GM10248 (cell line): ENCODE measurements at places on chromosomes 4 and X.

DNA sequence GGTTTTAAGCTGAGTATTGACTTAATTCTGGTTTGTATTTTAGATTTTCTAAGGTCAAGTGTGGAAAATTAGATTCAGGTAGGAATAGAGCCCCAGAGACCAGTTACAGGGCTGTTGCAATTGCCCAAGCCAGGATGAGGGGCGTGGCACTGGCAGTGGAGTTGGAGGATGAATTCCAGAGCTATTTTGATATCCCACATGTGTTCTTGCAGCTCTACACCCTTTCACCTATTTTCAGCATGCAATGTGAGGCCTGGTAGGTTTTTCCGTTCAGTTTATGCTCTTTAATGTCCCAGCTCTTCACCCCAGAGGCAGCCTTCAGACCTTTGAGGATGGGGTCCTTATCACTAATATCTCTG lies 17.9 kb upstream of the OGT start:
- no peak for DNase-seq

DNA sequence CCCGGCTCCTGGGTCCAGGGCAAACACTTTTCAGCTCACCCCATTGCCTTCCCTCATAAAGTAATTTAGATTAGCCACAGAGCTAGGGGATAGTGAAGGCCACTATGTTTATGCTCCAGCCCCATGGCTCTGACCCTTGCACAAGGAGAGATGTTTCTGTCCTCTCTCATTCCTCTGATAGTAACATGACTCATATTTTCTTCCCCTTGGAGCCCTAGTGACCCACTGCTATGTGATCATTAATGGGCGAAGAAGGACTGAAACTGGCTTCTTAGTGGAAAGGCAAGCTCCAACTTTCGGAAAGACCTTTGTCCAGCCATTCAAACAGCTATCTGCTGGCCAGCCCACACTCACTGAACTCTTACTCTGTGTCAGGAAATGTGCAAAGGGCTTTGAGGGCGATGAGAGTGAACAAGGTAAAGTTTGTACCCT lies 12.3 kb downstream of the CLDN2 start:
- DNase-seq: no peak

DNA sequence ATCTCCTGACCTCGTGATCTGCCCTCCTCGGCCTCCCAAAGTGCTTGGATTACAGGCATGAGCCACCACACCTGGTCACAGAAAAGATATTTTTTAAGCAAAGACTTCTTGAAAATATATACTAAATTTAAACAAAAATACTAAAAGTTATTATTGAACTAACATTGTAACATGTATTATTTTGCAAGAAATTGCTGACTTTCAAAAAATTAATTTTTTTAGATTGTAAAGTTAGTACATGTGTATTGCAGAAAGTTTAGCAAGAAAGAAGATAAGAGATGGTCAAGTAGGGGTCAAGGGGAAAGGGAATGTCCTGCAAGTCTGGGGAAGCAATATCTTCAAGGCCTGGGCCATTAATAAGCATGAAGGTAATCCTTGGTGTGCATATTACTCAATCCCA lies 54.3 kb upstream of the HPGDS start:
- no peak for DNase-seq

DNA sequence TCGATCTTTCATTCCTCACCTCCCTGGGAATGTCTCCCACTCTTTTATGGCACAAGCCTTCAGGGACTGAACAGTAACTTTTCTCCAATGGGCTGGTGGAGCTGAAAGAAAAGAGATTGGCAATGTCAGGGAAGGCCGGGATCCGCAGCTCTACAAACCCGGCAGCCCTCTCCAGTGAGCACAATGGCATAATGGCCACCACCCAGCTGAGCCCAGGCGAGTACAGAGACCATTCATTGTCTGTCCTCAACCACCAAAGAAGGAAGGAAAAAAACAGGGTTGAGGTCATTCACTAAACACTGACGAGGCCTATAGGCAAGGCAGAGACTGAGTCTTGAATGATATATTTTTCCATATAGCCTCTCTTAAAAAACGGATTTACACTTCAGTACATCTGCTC lies 3.6 kb downstream of the GEMIN8 start:
- DNase-seq: no peak

- DNase-seq: no peak
Measured at GRCh38 chr4:132384709-132385108, 764.4 kb upstream of the PCDH10 start.

GRCh38 chr4:79141530-79141929 lies 184.3 kb downstream of the NAA11 start:
- no peak for DNase-seq

- DNase-seq: peak; percentile 41
Measured at GRCh38 chrX:68822641-68823410, 6.0 kb upstream of the EFNB1 start.

DNA sequence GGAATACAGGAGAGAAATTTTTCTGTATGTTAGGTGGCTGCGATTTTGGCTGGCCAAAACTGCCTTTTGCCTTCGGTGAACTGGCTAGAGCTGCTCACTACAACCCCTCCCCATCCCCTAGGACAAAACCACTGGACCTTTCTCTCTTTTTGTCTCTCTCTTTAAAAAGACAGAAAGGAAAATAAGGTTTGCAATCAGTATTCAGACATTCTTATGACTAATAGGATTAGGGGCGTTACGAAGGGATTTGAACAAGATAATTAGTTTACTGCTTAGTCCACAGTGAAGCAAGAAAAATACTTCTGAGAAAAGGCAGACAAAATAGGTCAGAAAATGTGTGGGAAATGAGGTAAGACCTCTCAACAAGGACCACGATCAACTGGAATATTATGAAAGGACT lies 180.4 kb downstream of the SLIT2 start:
- DNase-seq: no peak

- no peak for DNase-seq
Measured at GRCh38 chr4:145679520-145679919, 426 bp upstream of the C4orf51 start.

GRCh38 chr4:40367451-40367850 lies 32.3 kb downstream of the CHRNA9 start:
- DNase-seq: no peak

GRCh38 chr4:78885598-78885997 lies 53.6 kb downstream of the PAQR3 start:
- no peak for DNase-seq

- DNase-seq: peak; percentile 24
Measured at GRCh38 chr4:13542577-13543031, 1.7 kb downstream of the NKX3-2 start.

- no peak for DNase-seq
Measured at GRCh38 chr4:124431653-124432192, 280.8 kb downstream of the ANKRD50 start.

- no peak for DNase-seq
Measured at GRCh38 chr4:134337574-134337973, 136.0 kb upstream of the PABPC4L start.

DNA sequence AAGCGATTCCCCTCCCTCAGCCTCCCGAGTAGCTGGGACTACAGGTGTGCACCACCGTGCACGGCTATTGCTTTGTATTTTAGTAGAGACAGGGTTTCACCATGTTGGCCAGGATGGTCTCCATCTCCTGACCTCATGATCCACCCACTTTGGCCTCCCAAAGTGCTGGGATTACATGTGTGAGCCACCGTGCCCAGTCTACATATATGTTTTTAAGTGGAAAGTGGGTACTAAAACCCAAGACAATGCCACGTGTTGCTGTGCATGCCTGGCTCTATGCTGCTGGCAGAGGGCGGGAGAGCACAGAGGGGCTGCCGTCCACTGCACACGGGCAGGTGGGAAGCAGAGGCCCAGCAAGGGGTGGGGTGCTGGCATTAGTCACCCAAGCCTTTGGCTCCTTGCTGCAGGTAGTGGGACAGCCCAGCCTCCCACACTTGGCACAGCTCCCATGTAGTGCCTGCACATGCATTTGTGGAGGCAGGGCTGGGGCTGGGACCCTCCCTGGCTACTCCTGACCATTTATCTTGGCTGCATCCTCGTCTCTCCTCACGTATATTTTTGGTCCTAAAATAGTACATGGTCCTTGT lies 3.5 kb downstream of the EMD start:
- DNase-seq: no peak

GRCh38 chr4:163111588-163111987 lies 55.1 kb downstream of the NAF1 start:
- DNase-seq: no peak

GRCh38 chr4:5054532-5054931 lies 3.3 kb downstream of the STK32B start:
- DNase-seq: no peak

GRCh38 chrX:19350941-19351384 lies 7.2 kb downstream of the PDHA1 start:
- peak; percentile 58 for DNase-seq

GRCh38 chr4:81038636-81039350 lies 8.3 kb downstream of the BMP3 start:
- no peak for DNase-seq

GRCh38 chrX:130024127-130024526 lies 41.7 kb downstream of the BCORL1 start:
- peak; percentile 89 for DNase-seq

- DNase-seq: no peak
Measured at GRCh38 chr4:170093973-170094535, 4.3 kb upstream of the AADAT start.

DNA sequence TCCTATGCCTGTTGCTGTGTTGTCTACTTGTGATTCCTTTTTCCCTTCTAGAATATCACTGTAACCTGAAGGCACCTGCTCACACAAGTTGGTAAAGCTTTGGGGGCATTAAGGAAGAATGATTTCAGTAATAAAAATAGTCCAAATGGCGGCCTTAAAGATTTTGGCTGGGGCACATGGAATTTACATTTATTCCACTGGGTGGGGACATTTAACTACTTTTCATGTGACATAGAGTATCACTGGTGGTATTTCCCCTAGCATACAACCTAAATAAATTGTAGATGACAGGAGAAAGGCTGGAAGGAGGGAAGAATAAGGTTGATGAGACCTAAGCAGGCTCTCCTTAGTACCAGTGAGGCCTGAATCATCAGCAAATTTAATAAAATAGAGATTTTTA lies 121.8 kb upstream of the EDA2R start:
- DNase-seq: no peak

GRCh38 chr4:98310867-98311266 lies 49.7 kb downstream of the RAP1GDS1 start:
- no peak for DNase-seq

DNA sequence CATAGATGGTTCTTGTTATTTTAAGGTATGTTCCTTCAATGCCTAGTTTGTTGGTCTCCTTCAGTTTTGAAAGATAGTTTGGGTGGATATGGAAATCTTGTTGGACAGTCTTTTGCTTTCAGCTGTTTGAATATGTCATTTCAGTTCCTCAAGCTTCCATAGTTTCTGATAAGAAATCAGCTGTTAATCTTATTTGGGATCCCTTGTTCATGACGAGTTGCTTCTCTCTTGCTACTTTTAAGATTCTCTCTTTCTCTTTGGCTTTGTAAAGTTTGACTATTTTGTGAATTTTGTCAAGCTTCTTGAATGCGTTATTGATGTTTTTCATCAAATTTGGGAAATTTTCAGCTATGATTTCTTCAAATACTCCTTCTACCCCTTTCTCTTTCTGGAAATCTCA lies 129.5 kb downstream of the GNL3L start:
- DNase-seq: no peak

GRCh38 chr4:3255611-3256186 lies 6.7 kb downstream of the MSANTD1 start:
- DNase-seq: no peak

- no peak for DNase-seq
Measured at GRCh38 chr4:48033825-48034413, 17.3 kb downstream of the NIPAL1 start.

DNA sequence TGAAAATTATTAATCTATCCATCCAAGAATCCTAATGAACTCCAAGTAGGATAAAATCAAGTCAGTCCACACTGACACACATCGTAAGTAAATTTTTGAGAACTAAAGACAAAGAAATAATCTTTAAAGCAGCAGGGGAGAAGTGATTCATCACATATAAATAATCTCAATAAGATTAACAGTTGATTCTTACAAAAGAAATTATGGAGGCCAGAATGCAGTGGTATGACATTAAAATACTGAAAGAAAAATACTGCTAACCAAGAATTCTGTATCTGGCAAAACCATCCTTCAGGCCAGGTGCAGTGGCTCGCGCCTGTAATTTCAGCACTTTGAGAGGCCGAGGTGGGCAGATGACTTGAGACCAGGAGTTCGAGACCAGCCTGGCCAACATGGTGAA lies 96.1 kb upstream of the SH3RF1 start:
- no peak for DNase-seq

- no peak for DNase-seq
Measured at GRCh38 chrX:108036298-108036973, 8.4 kb upstream of the VSIG1 start.

DNA sequence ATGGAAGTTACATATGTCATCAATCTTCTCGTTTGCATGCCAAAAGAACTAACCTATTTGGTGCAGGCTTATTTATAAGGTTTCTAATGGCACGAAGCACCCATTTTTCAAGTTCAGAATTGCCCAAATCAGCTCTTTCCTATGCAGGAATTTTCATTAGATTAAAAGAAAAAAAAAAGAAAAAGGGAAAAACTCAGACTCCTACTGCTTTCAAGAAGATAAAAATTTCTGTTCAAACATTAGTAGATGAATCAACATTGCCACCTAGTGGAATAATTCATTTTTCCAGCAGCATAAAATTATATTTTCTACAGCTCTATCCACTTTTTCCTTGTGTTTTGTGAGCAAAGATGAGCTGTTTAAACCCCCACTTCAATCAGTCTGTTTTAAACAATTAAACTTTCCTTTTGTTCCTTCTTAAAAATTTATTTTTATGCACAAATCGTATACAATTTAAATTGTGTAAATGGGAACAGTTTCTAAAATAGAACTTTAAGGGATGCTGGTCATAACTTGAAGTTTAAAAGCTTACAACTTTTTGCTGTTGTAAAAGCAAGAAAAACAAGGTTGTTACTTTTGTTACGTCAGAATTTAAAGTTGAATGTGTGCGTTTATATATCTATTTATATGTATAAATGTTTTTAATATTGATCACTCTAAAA lies 309.9 kb downstream of the ARAP2 start:
- DNase-seq: no peak

DNA sequence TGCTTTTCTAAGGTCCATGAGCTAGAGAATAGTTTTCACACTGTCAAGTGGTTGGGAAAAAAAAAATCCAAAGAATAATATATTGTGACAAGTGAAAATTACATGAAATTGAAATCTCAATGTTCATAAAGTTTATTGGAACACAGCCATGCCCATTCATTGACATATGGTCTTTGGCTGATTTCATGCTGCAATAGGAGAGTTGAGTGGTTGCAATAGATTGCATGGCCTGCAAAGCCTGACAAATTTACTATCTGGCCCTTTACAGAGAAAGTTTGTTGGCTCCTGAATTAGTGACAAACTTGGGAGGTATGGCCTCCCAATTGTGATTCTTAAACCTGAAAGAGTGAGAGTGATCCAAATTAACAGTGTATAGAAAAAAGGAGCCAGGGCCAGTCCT lies 115.5 kb upstream of the FAM9C start:
- no peak for DNase-seq
